Activated CD4-positive, CD25-positive, alpha-beta regulatory T cell treated with anti-CD3 and anti-CD28 coated beads, Interleukin-2, amount 50 U/mL, for 72 hours (primary cell): ENCODE measurements at places on chromosomes 11 and 22.
A peak's percentile ranks its signal among the peaks of the same experiment; 100 is the strongest.

DNA sequence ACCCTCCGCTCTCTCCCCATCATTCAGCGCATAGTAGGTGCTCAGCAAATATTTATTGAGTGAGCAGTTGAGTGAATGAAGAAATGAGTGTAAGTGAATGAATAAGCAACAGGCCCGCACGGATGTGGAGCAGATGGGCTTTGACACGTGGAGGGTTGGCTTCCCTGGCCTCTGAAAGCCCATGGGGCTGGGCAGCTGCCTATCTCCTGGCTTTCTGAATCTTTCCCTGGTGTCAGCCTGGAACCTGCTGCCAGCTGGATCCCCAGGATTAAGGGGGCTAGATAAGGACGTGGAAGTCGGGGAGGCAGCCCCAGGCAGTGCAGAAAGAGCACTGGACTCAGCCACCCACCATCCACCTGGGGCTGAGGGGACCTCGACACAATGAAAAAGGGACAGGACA, 12.6 kb downstream of the IL2RB start:
- DNase-seq, result no peak

- DNase-seq, result no peak
Measured at GRCh38 chr11:58776891-58777710, 45.4 kb upstream of the GLYAT start.

- no peak for DNase-seq
Measured at GRCh38 chr22:23200898-23201297, 20.6 kb downstream of the BCR start.

- no peak for DNase-seq
Measured at GRCh38 chr11:75781296-75781695, 12.7 kb downstream of the DGAT2 start.

- no peak for DNase-seq
Measured at GRCh38 chr11:15166204-15166603, 51.5 kb downstream of the INSC start.

GRCh38 chr22:24181088-24181995, at the start of gene SUSD2:
SUSD2 (plus strand) TSS chr22:24181487; CDS start chr22:24181520, 33 bp downstream.
- no peak for DNase-seq

- DNase-seq, result no peak
Measured at GRCh38 chr11:105705786-105706530, 96.1 kb downstream of the GRIA4 start.

DNA sequence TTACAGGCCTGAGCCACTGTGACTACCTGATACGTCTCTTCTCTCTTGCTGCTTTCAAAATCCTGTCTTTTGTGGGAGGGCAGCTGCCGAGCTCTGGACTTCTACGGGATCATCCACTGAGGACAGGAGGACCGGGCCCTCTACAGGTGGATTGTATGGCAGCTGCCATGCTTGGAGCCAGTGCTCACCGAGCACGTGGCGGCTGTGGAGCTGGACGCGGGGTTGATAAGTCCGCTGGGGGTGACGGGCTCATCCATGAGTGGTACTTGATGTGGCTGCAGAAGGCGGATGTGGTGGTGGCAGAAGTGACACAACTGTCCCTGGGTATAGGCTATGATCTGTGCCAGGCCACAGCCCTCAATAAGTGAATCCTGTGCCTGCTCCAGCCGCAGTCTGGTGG, 1.8 kb upstream of the CYP2D6 start:
- DNase-seq, result no peak

GRCh38 chr22:30183271-30183670, 63.3 kb downstream of the LIF start:
- DNase-seq, result no peak

- no peak for DNase-seq
Measured at GRCh38 chr11:65184146-65184545, 2.4 kb downstream of the CAPN1 start.

- no peak for DNase-seq
Measured at GRCh38 chr11:73889536-73889935, 12.7 kb downstream of the PAAF1 start.

DNA sequence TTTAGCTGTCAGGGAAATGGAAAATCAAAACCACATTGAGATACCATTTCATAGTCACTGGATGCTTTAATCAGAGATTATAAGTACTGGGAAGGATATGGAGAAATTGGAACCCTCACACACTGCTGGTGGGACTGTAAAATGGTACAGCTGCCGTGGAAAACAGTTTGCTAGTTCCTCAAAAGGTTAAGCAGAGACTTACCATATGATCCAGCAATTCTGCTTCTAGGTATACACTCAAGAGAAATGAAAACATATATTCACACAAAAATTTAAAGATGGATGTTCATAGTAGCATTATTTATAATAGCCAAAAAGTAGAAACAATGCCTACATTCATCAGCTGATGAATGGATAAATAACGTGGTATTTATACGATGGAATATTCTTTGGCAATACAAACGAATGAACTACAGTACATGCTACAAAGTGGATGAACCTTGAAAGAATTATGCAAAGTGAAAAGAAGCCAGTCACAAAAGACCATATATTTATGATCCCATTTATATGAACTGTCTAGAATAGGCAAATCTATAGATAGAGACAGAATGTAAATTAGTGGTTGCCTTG, 23.0 kb downstream of the RNF121 start:
- no peak for DNase-seq

DNA sequence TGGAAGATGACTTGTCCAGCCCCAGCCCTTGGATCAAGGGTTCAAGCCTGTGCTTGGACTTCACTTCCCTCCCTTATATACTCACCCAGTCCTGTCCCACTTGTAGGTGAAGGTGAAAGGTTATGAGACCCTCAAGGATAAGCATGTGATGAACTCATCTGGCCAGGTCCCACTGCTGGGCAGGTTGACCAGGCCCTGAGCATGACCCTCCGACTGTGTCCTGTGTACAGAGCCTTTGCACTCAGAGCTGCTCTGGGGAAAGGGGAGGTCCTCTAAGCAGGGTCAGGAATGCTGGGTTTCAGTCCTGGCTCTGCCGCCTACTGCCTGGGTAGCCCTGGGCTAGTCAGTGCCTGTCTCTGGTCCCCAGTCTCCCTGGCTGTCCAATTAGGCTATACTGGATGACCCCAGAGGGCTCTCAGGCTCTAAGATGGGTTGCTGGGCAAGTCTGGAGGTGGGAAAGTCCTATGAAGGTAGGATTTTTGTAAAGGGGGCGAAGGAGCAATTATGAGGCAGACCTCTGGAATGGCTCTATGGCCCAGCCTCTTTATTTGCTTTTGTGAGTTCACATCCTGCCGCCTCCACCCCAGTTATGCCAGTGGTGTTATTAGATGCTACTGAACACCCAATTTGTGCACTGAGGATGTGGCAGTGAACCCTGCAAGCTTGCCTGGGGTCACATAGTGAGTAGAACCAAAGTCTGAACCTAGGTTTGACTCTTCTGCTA, 14.1 kb downstream of the DGAT2 start:
- DNase-seq, result no peak

- DNase-seq, result peak; percentile 48
Measured at GRCh38 chr11:95790933-95791708, 823 bp downstream of the CEP57 start.

GRCh38 chr11:14251754-14252153, 107.2 kb downstream of the RRAS2 start:
- DNase-seq, result no peak

DNA sequence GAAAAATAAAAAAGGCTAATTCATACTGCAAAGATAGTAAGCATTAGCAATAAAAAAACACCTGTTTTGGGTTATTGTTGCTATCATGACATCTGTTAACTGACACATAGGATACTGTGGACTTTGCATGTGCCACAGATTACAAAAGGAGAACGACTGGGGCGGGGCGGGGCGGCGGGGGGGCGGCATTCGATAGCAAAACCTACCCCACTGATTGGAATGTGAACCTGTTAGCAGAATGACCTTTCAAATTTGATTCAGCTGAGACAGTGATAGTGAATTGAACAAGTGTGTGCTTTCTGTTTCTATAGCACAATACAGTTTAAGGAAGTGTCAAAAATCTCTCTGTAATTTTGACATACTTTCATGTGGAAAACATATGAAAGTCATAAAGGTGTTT, 14.9 kb downstream of the MMP20 start:
- no peak for DNase-seq

GRCh38 chr11:2266586-2267305, 3.6 kb downstream of the ASCL2 start:
- no peak for DNase-seq

DNA sequence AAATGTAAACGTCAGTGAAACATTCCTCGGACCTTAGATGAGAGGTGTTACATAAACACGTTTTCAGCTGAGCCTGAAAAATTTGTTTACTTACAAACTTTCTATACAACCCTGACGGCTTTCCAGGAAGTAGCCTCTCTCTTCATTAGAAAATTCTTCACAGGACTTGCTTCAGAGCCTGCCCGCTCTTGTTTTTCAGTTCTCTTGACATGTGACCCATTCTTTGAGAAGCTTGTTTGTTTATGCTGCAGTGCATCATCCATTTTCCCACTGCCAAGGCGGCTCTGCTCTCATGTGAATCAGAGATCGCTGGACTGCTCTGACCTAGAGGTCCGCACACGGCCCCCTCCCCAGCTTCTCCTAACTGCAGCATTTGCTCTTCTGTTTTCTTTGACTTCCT, 47.9 kb upstream of the ARHGAP42 start:
- DNase-seq, result no peak

- DNase-seq, result no peak
Measured at GRCh38 chr22:17769013-17769715, 5.1 kb downstream of the BID start.

DNA sequence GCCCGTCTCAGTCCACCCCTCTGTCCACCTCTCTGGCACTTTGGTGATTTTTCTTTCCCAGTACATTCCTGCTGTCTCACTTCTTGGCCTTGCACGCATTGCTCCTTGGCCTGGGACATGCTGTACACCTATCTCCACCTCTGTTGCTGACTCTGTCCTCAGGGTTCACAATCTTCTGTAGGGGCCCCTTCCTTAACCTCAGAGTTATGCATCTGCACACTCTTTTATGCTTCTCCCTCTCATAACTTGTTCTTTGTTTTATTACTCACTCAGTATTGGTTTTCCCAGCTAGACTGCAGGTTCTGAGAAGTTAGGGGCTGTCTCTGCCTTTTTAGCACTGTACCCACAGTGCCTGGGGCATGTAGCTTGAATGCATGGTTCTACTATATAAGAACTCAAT, 139.1 kb upstream of the MTMR2 start:
- DNase-seq, result no peak

- peak; percentile 59 for DNase-seq
Measured at GRCh38 chr11:62545437-62546243, 966 bp downstream of the AHNAK start.

GRCh38 chr11:7251487-7251835, 243 bp upstream of the SYT9 start:
- DNase-seq, result no peak

DNA sequence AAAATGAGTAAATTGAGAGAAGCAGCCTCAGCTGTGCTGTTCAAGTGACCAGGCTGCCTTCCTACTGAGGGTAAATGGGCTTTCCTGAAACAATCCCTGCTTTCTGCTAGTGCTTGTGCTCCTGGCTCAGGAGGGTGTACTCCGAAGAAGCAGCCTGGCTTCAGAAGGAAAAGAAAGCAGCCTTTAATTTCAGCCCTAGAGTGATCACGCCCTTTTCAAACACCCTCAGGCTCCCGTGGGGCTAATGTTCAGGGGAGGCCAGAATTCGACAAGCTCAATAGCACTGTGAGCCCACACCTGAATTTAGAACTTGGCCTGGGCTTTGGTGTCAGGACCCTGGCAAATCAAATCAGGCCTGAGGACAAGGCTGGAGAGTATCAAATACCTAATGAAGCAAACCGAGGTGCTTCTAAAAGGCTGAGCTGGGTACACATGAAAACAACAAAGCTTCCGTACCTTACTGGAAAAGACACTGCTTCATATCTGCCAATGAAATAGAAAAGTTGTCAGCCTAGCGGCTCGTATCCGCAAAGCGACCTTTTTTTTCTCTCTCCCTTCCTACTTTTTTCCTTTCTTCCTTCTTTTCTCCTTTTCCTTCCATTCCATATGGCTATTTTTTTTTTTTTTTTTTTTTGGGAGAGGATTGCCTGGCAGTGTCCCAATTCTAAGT, 387.8 kb downstream of the SOX6 start:
- DNase-seq, result no peak

DNA sequence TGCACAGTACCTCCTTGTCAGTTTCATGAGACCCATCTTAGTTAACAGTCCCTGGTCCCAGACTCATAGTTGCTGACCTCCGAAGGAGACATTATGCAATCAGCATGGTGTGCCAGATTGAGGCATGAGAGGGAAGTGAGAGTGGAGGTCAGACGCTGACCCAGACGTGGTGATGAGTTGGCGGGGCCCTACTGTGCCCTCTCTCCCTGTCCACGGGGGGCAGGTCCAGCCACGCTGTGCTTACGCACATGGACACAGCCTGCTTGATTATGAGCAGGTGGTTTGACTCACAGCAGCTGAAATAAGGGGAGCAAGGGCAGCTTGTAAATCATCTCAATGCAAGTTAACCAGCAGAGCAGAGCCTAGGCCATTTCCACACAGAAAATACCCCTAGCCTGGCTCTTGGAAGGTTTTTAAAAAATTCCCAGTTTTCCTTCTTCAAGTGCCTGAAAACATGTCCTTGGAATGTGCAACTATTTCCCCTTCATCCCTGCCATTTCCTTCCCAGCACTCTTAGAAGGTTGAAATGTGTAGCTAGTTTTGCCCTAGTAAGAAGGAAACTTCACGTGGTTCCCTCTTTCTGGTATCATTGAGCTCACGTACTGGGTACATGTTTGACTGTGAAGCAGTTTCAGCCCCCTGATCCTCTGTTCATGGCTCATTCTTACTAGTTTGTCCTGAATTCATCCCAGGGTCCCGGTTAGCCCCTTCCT, 122.6 kb upstream of the SORL1-AS1 start:
- DNase-seq, result no peak

DNA sequence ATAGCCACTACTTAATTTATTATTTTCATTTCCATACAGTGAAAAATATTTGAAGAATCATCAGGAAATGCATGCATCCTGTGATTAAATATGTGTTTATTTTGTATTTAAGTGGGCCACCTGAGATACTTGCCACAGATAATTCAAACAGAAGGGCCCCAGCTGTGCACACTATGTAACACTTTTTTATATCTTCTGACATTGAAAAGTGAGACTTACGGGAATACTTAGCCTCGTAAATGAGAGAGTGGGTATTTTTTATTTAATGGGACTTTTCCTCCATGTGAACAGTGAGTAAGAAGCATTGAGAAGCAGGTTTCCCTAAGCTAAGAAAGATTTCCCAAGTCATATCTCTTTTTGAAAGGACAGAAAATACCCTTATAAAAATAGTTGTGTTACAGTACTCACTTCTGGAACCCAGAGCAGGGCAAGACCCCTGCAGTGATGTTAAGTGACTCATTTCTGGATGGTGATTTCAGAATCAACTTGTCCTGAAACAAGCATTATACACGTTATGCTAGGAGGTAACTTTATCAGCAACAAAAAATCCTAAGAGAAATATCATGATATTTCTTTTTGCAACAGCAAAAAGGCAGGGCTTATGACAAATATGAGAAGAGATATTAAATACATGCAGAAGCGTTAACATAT, 478.1 kb upstream of the CHORDC1 start:
- DNase-seq, result no peak

GRCh38 chr11:20261526-20261925, 101.3 kb upstream of the DBX1 start:
- DNase-seq, result no peak
